ENCODE measurements at places on chromosomes 11 and 22. TPM values are rescaled to one million over a fixed set of nuclear protein-coding genes. Genes with fewer than 3 reads are reported as not detected.

Gene MS4A4E
- total RNA-seq = 2.5 TPM

Gene KCNE3
- total RNA-seq = 4.6 TPM

Gene PRRG4
- total RNA-seq = 2.1 TPM

Gene SMTNL1
- not detected for total RNA-seq

Gene GRK3
- 14.7 TPM for total RNA-seq

Gene RPS6KB2
- total RNA-seq = 29.4 TPM

Gene KCNK4
- not detected for total RNA-seq

Gene DSCAML1
- total RNA-seq = 1.4 TPM

Measured in right cardiac atrium (tissue), 5 donors.